ENCODE measurements at places on chromosomes 11 and 22.

DNA sequence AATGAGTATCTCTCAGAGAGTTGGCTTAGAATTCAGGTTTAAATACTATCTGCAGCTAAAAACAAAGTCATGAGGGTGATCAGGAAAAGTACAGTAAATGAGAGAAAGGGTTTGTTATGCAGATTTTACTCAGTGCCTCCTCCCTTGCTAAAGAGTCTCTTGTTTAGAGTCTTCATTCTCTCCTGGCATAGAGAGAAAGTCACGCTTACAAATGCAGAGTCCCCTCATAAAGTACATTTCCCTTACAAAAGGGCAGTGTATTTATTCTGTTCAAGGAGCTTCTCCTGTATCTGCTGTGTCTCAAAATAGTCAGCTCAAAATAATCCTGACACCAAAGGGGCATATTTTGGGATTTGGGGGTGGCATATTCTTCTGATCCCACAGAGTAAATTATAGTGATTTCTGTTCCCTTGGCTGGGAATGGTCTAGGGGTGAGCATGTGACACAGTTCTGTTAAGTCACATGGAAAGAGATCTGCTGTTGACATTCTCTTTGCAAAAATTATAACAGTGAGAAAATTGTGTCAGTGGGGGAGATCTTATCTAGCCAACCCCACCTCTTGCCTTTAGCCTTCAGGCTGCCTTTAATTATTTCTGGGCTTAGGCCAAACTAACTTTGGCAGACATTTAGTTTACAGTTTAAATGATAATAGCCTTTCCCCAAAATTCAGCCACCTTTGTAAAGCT is 102.9 kb downstream of the MTNR1B start:
- no peak for DNase-seq

GRCh38 chr11:83723999-83724398 is 437.8 kb upstream of the CCDC90B start:
- no peak for DNase-seq

DNA sequence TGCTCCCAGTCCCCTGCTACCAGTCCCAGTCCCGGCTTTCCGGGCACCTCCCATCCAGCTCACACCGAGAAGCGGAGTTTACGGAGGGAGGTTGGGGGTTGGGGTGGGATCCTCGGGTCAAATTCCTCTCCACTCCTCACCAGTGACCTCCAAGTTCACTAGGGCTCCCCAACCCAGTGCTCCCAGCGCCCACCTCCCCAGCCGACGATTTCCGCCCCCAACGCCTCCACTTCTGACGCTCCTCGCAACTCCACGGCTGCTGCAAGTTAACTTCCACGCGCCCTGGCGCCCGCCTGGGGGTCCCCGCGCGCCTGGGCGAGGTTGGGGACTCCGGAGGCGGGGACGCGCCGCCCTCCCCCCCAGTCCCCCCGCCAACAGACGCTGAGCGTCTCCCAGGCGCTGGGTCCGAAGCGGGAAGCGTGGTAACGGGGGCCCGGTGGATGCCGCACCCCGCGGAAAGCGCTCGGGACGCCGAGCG is 526 bp downstream of the TPST2 start:
- DNase-seq: peak; percentile 6

- no peak for DNase-seq
Measured at GRCh38 chr22:36976606-36977005, 42.6 kb downstream of the TST start.

DNA sequence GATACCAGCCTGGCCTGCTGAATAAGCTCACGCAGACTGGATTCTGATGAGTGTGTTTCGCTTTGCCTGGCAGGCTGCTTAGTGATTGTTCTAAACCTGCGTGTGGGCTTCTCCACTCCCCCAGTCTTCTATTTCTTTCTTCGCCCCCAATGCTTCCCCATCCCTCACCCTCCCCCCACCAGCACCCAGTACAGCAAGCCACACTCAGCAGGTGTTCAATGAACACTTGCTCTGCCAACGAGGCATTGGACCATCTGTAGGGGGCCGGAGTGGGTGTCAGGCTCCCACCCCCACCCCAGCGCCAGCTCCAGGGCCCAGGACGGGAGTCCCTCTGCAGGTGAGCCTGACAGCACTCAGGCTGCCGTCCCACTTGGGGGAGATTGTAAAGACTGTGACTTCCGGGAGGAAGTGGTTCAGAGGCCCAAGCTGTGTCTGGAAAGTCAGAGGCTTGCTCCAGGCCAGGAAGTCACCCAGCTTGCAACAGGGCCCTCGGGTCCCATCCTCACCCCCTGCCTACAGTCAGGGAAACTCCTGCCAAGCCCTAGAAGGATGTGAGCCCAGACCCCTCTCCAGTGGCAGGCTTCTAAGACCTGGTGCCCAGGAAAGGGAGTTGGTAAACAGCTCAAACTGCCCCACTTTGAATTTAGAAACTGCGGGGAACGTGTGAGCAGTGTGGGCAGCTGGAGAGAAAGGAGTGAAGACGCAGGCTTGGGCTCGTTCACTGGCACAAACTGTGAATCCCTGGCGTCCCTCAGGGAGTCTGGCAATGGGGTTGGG is 66.3 kb upstream of the PRDM11 start:
- DNase-seq: peak; percentile 66

DNA sequence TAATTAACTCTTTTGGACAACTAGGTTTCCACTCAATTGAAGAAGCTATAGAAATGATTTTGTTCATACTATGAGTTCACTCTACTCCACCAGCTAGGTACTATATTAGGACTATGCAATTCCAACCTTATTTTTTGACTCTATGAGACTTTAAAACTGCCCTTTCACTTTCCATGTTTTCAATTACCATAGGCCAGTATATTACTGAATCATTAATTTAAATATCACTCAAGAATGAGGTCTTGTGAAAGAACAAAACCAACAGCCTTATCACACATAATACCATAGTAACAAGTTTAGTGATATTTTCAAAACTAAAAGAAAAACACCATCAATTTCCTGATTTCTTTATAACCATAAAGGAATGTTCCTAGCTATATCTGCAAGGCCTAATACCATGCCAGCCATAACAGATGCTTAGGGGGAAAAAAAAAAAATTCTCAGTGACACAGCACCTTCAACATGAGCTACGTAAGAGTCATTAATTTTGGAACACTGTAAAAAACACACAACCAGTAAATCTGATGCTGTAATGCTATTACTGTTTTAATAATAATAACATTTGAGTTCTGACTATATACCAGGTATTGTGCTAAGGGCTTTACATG is 6.1 kb downstream of the DCUN1D5 start:
- no peak for DNase-seq

GRCh38 chr11:116262370-116262769 is 510.4 kb downstream of the BUD13 start:
- DNase-seq: no peak

DNA sequence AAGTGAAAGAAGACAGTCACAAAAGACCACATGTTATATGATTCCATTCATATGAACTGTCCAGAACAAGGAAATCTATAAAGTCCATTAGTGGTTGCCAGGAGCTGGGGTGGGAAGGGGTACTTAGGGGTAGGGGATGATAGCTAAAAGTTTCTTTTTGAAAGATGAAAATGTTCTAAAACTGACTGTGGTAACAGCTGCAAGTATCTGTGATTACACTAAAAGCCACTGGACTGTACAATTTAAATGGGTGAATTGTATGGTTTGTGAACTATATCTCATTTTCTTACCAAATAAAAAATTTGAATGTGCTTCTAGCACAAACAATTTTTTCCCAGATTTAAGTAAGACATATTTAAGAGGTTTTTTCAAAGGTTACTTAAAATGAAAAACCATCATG is 22.1 kb downstream of the CHKA start:
- no peak for DNase-seq

DNA sequence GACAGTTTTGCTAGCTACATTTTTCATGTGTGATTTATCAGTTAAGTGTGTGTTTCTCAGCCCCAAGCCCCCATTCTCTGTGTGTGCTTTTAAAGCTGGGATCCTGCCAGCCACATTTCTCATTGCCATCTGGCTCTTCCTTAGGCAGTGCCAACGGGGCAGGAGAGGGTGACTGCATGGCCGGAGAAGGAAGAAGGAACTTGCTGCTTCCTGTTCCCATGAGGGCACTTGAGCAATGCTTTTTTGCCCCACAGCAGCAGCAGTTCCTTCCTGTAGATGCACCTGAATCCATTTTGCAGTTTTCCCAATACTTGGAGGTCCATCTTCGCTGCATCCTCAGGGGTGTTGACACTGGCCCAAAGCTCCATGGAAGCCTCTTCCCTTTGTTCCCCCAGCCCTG is 37.5 kb downstream of the TNRC6B start:
- DNase-seq: peak; percentile 16

GRCh38 chr22:44453441-44454112 is 44.5 kb downstream of the RTL6 start:
- DNase-seq: no peak

DNA sequence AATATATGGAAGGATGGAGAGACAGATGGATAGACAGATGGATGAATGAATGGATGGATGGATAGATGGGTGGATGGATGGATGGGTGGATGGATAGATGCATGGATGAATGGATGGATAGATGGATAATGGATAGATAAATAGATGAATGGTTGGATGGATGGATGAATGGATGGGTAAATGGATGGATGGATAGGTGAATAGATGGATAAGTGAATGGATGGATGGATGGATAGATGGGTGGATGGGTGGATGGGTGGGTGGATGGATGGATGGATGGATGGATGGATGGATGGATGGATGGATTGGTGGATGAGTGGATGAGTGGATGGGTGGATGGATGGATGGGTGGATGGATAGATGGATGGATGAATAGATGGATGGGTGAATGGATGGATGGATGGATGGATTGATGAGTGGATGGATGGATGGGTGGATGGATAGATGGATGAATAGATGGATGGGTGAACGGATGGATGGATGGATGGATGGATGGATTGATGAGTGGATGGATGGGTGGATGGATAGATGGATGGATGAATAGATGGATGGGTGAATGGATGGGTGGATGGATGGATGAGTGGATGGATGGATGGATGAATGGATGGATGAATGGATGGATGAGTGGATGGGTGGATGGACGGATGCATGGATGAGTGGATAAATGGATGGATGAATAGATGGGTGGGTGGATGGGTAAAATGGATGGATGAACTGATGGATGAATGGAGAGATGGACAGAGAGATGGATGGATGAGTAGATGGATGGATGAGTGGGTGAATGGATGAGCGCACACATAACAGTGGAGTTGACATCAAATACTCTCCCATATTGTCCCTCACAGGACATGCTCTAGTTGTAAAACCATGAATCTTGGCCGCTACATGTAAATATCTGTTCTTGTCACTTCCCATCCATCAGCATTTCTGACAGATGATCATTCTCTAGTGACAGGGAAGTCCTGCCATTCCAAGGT is 8.8 kb downstream of the LSP1 start:
- no peak for DNase-seq

- DNase-seq: no peak
Measured at GRCh38 chr11:9711454-9712307, 47.8 kb downstream of the SWAP70 start.

GRCh38 chr11:33847251-33847650 is 44.6 kb downstream of the LMO2 start:
- no peak for DNase-seq

DNA sequence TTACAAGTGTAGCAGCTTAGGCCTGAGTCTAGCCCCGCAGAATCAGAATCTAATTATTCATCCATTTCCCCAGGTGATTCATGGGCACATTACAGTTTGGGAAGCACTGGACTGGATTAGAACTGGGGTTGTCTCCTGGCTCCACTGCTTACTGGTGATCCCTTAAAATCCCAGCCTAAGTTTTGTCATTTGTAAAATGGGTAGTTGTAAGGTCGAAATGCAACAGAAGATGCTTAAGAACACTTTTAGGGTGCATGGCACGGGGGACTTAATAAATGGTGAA is 1.3 kb downstream of the STX3 start:
- no peak for DNase-seq

- DNase-seq: peak; percentile 48
Measured at GRCh38 chr22:46036558-46037408, 59.8 kb upstream of the WNT7B start.

- DNase-seq: no peak
Measured at GRCh38 chr11:18061351-18061750, 15.3 kb upstream of the TPH1 start.

DNA sequence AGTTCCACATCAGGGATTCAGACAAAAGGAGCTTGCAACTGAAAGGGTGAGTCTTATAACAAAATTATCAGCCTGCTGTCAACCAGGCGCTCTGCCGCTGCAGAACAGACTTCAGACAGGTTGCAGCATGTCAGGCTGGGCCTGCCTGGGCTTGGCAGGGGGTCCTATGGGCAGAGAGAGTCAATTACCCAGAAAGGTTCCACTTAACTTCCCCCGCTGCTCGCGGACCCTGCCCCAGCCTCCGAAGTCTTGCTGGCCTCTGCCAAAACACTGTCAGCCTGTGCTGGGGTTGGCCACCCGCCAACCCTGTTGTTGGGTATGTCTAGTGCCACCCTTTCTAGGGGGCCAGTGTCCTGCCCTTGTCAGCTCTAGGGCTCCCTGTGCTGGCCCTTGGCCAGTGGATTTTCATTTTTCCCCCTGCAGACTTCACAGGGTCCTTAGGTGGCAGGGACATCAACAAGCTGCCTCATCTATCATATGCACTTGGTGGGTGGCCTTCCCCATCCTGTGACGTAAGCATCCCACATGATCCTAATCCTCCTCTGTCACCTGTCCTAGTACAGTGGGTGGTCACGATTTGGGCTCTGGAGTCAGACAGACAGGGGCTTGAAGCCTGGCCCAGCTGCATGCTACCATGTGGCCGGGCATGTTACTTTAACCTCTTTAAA is 166.5 kb upstream of the CADM1 start:
- no peak for DNase-seq

DNA sequence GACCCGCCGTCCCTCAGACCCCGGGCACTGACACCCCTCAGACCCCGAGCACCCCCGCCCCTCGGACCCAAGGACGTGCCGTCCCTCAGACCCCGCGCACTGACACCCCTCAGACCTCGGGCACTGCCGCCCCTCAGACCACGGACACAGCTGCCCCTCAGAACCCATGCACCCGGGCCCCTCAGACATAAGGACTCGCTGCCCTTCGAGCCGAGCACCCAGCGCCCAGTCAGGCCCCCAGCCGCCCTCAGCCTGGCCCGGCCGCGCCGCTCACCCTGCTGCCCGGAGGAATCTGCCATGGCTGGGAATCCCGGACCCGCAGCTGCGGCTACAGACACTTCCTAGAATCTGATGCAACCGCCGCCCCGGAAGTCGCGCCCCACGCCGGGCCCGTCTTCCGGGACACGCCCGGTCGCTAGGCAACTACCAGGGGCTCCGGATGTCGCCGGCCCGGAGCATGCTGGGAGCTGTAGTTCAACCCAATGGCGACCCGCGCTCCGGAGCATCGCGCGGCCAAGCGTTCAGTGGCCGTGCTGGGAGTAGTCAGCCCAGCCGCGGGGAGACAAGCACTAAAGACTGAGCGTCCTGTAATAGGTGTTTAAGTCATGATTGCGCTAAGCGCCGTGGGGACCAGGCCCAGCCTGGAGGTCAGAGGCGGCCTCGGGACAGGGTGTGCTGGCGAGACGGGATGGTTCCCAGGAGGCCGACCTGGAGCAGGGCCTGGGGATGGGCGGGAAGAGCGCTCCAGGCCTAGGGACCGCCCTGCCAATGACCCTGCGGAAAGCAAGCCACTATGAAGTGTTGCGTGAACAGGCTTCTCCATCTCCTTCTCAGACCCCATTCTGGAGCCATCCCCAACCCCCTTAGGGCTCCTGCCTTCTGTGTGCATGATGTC is at the start of gene CARS1:
Gene CARS1, minus strand, starts transcription at position 355 of the 895 bp plus-strand sequence. Its CDS starts 56 bp downstream, at position 299.
- DNase-seq: peak; percentile 80

All from GDM1 (cell line).